ENCODE measurements at places on chromosomes 5 and 9. TPM values are rescaled to one million over a fixed set of nuclear protein-coding genes. Genes with fewer than 3 reads are reported as not detected.

DNA sequence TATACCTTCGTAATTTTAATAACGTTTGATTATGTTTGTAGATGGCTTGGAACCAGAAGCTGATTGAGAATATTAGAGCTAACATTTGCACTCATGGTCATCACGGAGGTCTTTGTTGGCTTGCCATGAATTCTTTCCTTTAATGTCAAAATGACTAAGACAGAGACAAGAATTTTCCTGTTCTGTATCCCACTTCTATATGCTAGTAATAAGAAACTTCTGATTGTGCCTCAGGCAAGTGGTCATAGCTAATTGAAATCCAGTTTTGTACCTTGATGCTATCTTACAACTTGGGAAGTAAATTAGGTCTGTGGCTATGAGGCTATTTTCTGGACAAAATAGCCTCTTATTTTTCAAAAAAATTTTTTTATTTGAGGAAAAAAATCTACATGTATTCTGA lies 167.6 kb downstream of the RANBP17 start:
- H3K4me3 ChIP-seq = no peak overlapping the region
- H3K4me1 ChIP-seq = no peaks in the 10 kb centered on the region
- H3K27ac ChIP-seq = no peak overlapping the region
- peaks cover 6% of the 10 kb centered on the region for H3K27me3 ChIP-seq
- no peaks in the 10 kb centered on the region for H3K36me3 ChIP-seq
- DNase-seq = no peak

- no peaks in the 10 kb centered on the region for H3K36me3 ChIP-seq
- H3K27ac ChIP-seq = no peak overlapping the region
- H3K27me3 ChIP-seq = no peaks in the 10 kb centered on the region
- no peak overlapping the region for H3K4me3 ChIP-seq
- H3K4me1 ChIP-seq = no peaks in the 10 kb centered on the region
- DNase-seq = no peak
Observed at GRCh38 chr5:180599981-180600553, 8.8 kb upstream of the SCGB3A1 start.

- H3K27me3 ChIP-seq = peaks cover 89% of the 10 kb centered on the region
- no peaks in the 10 kb centered on the region for H3K36me3 ChIP-seq
- peaks cover 11% of the 10 kb centered on the region for H3K4me1 ChIP-seq
- DNase-seq = no peak
Observed at GRCh38 chr9:127396253-127396807, 639 bp upstream of the SLC2A8 start.

DNA sequence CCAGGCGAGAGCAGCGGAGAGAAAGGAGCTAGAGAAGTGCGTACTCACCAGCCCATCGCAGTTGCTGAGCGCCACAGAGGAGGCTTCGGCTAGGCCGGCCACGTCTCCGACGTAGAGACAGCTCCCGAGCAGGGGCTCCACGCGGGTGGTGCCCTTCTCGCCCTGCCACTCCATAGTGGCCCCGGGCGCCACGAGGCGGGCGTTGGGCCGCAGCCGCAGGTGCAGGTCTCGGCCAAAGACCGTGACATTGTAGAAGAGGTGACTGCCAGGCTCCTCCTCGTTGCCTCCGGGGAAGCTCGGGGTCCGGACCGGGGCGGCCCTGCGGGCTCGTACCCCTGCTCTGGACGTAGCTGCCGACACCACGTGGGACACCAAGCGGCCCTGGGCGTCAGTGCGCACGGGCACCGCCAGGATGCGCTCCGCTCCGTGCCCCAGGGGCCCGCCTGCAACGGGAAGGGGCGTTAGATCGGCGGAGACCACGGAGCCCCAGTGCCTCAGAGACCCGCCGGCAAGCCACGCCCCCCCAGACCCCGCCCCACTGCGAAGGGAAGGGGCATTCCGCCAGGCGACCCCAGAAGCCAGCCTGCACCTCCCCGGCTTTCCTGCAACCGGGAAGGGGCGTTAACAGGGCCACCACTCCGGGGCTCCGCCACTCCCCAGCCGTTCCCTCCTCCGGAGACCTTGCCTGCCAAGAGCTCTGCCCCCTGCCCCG lies 1.4 kb downstream of the ADAMTS2 start:
- peaks cover 56% of the 10 kb centered on the region for H3K27me3 ChIP-seq
- H3K36me3 ChIP-seq = no peaks in the 10 kb centered on the region
- peaks cover 6% of the 10 kb centered on the region for H3K4me1 ChIP-seq

GRCh38 chr5:58187432-58188261 lies 272.2 kb downstream of the PLK2 start:
- no peak for DNase-seq
- no peak overlapping the region for H3K4me3 ChIP-seq
- no peaks in the 10 kb centered on the region for H3K4me1 ChIP-seq
- H3K27ac ChIP-seq = no peak overlapping the region
- H3K36me3 ChIP-seq = no peaks in the 10 kb centered on the region
- H3K27me3 ChIP-seq = peaks cover 3% of the 10 kb centered on the region

STK32A gene
- total RNA-seq = not detected

SNAPC4 gene
- 25.2 TPM for total RNA-seq

All from activated naive CD8-positive, alpha-beta T cell treated with anti-CD3 and anti-CD28 coated beads for 36 hours (primary cell).